ENCODE measurements at places on chromosomes 5 and 9.

DNA sequence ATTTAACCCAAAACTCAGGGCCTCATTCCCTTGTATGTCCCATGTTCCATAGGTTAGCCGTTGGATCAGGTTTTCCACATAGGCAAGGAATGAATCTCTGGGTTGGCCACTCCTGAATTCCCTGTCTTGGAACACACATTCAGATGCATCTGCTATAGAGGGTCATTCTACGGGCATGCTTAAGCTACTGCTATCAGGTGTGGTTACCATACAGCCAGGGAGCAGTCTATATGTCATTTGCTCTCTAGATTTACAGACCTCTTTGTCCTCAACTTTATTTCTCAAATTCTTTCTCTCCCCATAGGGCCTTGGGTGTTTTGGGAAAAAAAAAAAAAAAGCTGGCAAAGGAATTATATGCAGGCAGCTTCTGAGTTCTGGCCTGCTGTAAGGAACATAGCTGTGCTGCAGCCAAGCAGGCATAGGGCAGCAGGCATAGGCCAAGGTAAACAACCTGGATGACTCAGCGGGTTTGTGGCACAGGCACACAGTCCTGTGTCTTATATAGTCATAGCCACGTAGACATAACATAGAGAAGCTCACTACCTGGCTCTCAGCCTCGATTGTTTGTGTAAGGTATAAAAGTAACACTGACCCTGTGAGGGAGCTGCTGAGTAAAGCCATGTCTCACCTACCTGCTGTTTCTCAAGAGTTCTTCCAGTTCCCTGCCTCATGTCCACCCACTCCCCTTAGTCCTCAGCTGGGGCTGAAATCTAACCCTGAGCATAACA lies 141.5 kb downstream of the OSTF1 start:
- DNase-seq: no peak

GRCh38 chr9:90007516-90008440 lies 403.0 kb downstream of the GADD45G start:
- no peak for DNase-seq

DNA sequence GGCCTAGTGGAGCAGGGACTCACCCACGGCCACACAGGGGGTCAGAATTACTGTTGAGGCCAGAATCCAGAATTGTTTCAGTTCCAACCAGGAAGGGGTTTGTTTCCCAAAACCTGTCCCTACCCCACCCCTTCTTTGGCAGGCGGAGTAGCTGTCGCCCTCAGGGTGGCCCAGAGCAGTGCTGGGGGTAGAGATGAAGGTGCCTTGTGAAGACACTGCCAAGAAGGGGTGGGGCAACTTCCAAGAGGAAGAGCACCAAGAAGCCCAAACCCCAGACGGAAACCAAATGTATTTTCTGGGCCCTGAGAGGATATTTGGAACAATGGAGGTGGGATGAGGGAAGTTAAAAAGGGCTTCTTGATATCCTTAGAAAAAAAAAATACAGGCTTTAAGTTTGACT lies 11.4 kb upstream of the NDST1 start:
- DNase-seq: no peak

- DNase-seq: no peak
Observed at GRCh38 chr5:113806250-113806649, 292.8 kb downstream of the YTHDC2 start.

DNA sequence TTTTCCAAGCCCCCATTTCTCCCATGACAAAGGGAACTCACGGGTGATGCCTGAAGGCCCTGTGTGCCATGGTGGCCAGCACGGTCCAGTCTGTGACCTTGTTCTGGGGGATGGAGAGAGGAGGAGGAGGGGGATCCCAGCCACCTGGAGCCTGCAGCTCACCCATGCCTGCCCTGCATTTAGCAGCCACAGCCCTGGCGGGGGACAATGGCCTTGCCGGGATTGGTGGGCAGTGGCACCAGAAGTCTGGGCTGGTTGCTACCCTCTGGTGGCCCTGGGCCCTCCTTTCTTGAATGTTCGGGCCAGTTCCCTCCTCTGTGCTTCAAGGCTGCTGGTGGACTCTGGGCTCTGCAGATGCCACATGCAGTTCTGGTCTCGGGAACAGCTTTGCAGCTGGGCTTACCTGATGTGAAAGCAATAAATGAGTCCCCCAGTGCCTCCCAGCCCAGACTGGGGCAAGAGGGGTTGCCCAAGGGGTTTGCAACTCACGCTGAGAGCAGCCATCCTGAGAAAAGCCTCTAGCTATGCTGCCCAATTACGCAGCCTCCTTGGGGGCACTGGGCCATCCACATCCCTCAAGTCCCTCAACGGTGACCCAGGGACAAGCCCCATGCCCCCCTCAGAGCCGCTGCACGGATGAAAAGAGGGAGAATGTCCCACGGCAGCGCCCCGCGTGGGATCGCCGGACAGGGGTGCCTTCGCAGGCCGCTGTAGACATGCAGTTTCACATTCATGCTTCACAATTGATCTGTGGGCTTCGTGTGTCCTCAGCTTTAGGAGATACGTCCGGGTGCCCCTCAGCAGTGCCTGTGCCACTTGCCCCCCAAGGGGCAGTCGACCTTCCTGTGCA lies 49.2 kb upstream of the FCN1 start:
- DNase-seq: no peak

- no peak for DNase-seq
Observed at GRCh38 chr5:32625547-32625946, 40.2 kb downstream of the SUB1 start.

- DNase-seq: no peak
Observed at GRCh38 chr9:23707249-23707648, 118.8 kb downstream of the ELAVL2 start.

GRCh38 chr5:123505633-123506032 lies 6.3 kb upstream of the CSNK1G3 start:
- no peak for DNase-seq

- DNase-seq: no peak
Observed at GRCh38 chr5:170290498-170290897, 7.1 kb downstream of the LCP2 start.

GRCh38 chr5:73119451-73120157 lies 771 bp upstream of the TMEM171 start:
- no peak for DNase-seq

- no peak for DNase-seq
Observed at GRCh38 chr5:42680046-42680445, 76.6 kb upstream of the CCDC152 start.

DNA sequence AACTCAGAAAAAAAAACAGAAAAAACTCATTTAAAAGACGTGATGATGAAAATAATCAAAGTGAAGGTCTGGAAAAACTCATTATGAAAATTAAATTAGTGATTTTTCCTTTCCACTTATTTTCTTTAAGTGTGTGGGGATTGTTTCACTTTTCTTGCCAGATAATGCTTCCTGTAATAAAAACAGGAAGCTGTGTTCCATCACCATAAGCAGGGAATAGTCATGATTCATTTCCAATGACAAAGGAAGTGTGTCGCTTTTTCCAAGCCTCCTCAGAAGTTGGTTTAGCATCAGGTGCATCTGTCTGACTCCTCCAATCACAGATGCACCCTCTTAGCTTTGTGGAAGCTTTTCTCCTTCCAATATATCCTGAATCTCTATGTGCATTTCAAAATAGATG lies 2068.7 kb downstream of the MAT2B start:
- no peak for DNase-seq

DNA sequence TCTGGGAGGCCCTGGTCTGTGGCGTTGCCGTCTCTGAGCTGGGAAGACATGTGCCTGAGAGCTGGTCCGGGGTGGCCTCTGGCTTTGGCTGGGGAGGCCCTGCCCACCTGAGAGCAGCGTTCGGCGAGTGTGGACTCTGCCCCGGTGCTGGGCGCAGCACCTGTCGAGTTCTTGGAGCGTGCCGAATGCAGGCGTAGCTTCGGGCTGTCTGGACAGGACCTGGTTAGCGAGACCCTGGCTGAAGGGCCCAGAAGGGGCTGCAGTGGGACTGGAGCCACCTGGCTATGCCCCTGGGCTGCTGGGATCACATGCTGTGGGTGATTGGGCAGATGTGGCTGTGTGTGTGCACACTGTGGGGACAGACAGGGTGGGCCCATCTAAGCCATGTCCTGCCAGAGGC lies 56.5 kb downstream of the RXRA start:
- DNase-seq: no peak
